ENCODE measurements at places on chromosomes 1 and 21.

DNA sequence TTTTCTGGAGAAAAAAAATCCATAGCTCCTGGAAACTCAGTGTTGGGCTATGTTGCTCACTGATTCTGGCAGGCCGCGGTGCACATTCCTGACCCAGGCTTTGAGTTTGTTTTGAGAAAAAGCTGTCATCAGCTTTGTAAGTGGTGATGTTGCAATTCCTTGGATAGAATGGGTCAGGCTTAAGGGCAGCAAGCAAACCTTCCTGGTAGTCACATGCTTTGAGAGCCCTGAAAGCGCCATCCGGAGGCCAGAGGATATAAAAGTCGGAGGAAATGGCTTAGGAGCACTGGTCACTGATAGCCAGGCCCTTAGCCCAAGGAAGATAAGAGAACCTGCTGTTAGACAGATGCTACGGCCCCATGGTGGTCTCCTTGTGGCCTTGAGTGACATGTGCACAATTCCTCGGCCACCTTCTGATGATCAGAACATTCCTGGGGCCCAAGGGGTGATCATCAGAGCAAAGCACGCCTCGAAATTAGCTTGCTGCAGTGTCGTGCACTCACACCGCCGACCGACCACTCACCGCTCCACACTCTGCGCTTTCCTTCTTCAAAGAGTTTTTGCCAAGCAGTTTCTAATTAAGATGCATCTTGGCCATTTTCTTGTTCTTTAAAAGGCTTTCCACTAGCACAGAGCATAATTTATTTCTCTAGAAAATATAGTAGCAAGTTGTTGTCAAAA lies 78.6 kb downstream of the MAN1C1 start:
- no peak for DNase-seq

GRCh38 chr1:232767305-232768074 lies 37.7 kb upstream of the MAP10 start:
- DNase-seq, result no peak

DNA sequence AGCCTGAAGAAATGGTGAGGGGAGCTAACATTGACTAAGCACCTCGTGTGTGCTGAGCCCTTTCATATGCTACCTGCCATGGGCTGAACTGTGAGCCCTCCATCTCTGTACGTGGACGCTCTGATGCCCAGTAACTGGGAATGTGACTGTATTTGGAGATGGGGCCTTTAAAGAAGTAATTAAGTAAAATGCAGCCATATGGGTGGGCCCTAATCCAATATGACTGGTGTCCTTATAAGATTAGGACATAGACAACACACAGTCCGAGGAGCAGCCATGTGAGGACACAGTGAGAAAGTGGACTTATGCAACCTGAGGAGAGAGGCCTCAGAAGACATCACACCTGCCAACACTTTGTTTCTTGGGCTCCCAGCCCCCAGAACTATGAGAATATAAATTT lies 92.7 kb upstream of the ATP1B1 start:
- no peak for DNase-seq

- DNase-seq, result no peak
Measured at GRCh38 chr1:232111611-232112010, 485.0 kb downstream of the DISC1 start.

GRCh38 chr1:150508982-150509381 lies 1.1 kb downstream of the ECM1 start:
- no peak for DNase-seq

- no peak for DNase-seq
Measured at GRCh38 chr21:27643326-27643725, 676.4 kb upstream of the ADAMTS5 start.

DNA sequence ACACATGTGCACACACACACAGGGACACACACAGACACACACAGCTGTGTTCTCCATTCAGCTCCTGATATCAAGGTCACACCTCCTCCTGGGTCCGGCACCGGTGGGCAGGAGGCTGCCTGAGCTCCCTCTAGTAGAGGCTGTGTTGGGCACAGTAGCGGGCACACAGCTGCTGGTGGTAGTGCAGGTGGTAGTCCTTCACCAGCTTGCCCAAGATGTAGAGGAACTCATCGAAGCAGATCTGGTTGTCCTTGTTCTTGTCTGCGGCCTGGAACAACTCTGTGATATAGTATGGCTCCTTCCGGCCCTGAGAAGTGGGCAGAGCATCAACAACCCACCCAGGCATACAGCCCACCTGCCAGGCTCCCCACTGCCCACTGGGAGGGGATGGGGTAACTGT lies 5.6 kb upstream of the S100A8 start:
- no peak for DNase-seq
